ENCODE measurements at places on chromosomes 7 and 10.

- DNase-seq, result no peak
Measured at GRCh38 chr10:99742254-99742653, 10.2 kb downstream of the CUTC start.

DNA sequence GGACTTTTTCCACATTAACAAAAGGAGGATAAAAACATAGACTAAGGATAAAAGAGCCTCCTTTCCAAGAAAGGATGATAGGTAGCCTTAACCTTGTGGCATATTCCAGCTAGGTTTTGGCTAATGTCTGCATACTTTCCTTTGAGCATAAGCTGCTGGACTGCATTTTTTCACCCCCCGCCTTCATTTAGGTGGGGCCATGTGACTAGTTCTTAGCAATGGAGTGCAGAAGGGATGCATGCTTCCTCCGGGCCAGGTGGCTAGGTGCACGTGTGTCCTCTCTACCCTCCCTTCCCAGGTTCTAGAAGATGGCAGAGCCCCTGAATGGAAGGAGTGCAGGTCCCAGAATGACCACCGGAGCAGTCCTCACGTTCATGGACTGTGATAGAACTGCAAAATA, 59.8 kb downstream of the BPGM start:
- no peak for DNase-seq

DNA sequence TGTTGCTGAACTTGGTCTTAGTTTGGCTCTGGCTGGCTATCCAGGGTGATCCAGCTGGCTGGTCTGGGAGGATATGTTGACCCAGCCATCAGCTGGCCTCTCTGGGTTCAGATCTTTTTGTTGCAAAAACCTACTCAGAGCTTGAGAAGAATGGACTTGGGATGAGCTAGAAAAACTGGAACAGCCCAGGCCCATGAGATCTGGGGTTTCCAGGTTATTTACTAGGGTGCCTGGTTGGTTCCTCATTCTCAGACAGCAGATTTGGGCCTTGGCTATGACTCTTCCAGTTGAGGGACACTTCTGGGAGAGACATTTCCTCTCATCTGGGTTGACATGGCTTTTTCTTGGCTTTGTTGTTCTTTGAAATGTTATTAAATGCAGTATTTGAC, 116.6 kb downstream of the ADCY1 start:
- DNase-seq, result no peak

DNA sequence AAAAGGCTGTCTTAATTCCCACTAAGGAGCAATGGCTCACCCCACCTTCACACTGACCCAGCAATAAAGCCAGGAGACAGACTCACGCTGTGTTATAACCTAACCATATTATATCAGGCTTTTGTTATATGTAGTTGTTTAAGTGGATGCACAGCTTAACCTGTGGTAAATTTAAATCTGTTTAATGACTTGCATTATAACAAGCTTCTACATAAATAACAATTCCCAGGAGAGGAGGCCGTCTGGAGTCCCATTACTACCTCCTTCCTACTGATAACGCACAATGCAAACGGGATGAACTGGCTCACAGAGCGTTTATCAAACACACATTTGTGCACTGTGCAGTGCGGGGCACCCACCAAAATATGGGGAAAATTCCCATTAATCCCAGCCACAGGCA, 102.1 kb upstream of the MGMT start:
- DNase-seq, result no peak

DNA sequence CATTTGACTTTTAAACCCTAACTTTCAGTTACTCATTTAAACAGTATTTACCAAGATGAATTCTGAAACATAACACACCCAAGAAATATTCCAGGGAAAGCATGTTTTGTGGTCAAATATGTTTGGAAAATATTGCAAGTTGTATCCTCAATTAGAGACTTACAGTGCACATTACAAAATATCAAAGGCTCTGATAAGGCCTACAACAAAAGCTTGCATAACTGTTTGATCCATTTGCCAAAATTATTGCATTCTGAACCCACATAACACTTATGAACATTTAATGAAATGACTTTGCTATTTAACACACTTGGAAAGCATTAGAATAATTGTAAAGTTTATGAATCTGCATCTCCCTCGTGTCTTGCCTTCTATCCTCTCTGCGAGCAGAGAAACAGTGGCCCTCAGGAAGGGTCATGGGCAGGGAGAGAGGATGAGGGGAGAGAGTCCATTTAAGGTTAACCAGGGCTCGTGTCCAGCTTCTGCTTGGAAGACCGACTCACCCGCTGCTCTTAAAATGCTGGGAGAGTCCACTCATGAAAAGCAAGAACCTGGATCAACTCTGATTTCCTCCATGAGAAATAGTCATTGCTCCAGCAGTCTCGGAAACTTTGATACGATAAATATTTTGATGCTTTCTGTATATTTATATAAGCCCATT, 408.2 kb upstream of the ZMIZ1 start:
- no peak for DNase-seq

GRCh38 chr7:56046721-56047445, 4.4 kb downstream of the PSPH start:
- DNase-seq, result no peak

DNA sequence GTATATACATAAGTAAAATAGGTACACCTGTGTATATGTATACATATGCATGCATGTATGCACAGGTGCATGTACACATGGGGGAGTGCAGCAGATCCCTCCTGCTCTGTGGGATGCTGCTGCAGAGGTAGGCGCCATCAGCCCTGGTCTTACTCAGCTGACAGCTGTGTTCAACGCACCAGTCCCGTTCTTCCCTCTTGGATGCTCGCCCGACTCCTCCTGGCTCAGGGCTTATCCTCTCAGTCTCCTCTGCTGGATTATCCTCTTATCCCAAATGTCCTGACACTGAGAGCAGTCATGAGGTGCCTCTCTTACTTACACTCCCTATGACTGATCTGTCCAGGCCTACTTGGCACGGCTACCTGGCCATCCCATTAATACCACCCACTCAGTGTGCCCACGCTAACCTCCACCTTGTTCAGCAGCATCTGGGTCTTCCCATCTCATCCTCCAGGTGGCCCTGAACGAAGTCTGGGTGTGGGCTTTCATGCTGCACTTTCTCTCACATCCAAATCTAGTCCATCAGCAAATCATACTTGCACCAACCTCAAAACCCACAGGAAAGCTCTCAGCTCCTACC, 357.1 kb downstream of the TCERG1L start:
- DNase-seq, result no peak

DNA sequence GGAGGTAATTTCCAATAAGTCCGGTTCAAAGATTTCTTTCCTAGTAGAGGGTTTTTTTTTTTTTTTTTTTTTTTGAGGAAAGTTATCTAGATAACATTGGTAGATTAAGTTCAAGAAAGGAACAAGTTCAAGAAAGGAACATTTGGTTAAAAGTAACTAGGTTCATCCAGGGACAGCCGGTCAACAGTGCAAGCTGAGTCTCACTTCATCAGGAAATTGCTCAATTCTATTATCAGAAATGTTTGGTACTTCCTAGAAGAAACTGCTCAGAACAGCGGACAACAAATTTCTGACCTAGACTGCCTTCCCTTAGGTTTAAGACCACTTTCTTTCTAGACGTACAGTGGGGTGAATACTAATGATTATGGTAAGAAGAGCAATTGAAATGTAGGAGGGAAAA, 3.7 kb upstream of the IL2RA start:
- DNase-seq, result no peak

- no peak for DNase-seq
Measured at GRCh38 chr7:137715121-137715520, 131.7 kb downstream of the DGKI start.

DNA sequence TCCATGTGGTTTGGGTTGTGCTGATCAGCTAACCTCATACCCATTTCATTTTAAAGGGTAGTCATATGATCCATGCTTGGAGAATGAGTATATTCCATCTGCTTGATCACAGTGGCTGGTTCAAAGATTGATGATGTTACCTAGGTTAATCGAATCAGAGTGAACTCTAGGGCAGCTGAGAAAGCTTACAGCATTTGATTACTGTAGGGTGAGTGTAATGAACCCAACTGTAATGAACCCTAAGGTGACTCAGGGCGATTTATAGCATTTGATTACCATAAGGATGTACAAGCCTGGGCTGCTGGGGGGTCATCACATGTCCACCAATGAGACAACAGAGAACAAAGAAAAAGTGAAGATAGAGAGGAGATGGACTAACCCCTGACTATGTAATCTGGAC, 523.1 kb downstream of the ADRA2A start:
- no peak for DNase-seq

DNA sequence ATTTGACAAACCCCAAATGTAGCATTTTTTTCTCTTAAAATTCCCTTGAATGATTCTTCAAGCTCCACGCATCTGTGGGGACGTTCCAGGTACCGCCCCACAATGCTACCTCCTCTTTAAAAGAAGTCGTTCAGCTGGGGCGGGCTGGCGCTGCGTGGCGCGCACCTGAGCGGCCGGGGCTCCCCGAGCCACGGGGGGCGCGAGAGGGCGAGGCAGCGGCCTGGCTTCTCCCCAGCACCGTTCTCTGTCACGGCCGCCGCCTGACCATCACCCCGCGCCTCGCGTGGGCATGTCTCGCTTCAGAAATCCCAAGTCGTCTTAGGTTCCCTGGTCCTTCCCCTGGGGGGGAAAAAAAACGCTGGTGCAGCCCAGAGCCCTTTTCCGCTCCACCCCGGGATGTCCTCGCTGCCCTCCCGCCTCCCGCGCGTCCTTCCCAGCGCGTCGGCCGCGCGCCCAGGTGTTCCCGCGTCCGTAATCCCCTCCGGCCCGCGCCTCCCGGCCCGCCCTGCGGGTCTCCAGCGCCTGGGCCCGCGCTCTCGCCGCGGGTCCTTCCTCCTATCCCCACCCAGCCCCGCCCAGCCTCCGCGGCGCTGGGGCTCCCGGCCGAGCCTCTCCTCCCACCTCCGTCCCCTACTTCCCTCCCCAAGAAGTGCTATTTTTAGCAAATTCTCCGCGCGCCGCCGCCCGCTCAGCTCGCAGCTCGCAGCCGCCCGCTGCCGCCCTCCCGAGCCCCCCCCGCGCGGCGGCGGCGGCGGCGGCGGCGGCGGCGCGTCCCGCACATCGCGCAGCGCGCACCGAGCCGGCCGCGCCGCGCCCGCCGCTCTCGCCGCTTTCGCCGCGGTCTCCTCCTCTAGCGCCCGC, 58.7 kb upstream of the PRPS1L1 start:
- DNase-seq, result no peak

DNA sequence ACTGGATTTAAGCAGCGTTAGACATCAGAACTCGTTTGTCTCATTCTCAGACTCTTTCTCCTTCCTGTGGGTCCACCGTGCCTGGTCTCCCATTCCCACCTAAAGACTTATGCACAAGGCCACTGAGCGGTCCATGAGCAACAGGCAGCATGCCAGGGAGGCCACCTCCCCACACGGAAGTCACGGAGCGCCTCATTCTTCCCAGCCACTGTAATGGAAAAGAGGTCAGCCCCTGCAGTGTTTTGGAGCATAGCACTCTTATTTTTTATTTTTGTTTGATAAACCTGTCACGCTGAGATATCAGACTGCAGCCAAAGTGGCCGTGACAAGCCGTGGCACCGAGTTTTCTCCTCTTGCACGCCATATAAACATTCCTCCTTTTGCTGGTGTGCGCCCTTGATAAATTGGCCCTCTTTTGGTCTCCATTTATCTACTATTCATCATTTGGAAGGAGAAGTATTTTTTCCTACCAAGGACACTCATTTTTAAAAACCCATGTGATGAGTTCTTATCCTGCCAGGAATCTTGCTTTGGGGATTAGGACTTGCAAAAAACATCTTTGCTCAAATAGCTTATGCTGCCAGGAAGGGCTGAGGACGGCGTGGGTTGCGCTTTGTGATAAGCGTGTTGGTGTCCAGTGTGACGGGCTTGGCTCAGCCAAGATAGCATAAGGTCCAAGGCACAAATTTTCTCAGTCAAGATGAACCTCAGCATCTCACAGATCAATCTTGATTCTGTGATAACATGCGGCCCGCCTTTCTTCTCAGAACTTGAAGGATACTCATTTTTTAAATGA, 206.0 kb downstream of the CCDC3 start:
- DNase-seq, result no peak

DNA sequence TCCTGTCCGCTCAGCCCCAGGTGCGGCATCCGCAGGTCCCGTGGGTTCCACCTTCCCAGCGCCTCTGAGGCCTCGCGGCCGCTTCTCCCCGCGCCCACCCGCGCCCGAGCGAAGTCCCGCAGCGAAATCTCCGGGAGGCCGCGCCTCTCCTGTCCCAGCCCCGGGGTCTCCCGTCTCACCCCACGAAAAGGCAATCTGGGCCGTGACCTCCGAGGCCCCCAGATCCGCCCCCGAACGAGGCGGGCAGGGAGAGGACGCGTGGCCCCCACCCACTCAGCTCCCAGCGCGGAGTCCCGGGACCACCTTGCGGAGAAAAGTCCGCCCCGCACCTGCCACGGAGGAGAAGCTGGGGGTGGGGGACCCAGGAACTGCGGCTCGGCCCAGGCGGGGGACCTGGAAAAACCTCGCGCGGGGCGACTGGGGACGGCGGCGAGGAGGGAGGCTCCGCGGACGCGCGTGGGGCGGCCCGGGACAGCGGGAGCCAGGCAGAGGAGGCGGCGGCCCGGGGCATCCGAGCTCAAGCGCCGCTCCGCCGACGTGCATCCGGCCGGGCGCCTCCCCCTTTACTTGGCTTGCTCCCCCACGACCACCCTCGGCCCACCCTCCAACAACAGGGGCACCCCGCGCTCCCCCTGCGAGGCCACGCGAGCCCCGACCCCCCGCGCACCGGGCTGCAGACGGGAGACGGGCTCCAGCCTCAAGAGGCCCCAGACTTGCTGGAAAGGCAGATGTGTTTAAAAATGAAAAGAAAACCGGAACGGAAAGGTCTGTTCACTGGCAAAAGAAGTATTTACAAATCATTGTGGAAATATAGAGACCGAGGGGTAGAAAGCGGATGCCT, 33.0 kb upstream of the RNF32 start:
- DNase-seq, result no peak

- DNase-seq, result peak; percentile 23
Measured at GRCh38 chr7:124765401-124766352, at the start of gene GPR37. Gene GPR37, minus strand, starts transcription at chr7:124765792. Its CDS starts 816 bp downstream, at chr7:124764976.

- DNase-seq, result no peak
Measured at GRCh38 chr7:22581099-22581498, 81.1 kb upstream of the STEAP1B start.

DNA sequence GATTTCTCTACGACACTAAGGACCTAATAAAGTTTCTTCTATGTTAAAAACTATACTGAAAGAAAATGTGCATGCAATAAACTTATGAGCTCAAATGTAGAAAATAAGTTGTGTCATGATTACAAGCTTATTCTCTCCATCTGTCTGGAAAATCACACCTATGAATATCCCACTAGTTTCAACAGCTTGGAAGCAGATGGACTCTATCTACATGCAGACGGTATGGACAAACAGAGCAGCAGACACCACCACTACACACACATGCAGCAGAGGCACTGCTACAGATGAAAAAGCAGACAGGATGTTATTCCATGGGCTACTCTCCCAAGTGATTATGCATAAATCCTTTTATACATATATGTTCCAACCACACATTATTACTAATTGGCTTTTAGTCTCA, 123.4 kb upstream of the TARP start:
- DNase-seq, result no peak

- DNase-seq, result no peak
Measured at GRCh38 chr7:93475811-93476210, 98.7 kb downstream of the CALCR start.

- DNase-seq, result no peak
Measured at GRCh38 chr7:28733035-28733434, 225.1 kb downstream of the TRIL start.

GRCh38 chr10:22536620-22537019, 177.8 kb downstream of the PIP4K2A start:
- no peak for DNase-seq

All from HL-60 (cell line).